ENCODE measurements at places on chromosomes 1 and 21.

DNA sequence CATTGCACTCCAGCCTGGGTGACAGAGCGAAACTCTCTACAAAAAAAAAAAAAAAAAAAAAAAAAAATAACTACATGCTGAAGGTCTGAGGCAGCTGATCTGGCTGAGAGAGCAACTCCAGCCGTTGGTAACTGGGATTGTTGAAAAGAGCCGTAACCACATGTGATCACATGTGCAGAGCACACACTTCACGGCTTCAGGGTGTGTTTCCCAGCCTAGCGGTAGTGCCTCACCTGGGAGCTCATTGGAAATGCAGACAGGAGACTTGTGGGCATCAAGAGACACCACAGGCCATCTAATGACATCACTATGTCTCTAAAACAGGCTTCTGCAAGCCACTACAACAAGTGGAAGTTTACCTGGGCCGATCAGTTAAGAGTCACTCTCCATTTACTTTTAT, 11.8 kb upstream of the OTUD7B start:
- no peak for DNase-seq

- no peak for DNase-seq
Measured at GRCh38 chr1:220339581-220339980, 67.3 kb upstream of the RAB3GAP2 start.

- DNase-seq, result no peak
Measured at GRCh38 chr1:182376936-182377574, 14.5 kb downstream of the GLUL start.

- no peak for DNase-seq
Measured at GRCh38 chr21:39666026-39666425, 53.3 kb downstream of the B3GALT5 start.

- no peak for DNase-seq
Measured at GRCh38 chr1:204924013-204924759, 53.5 kb downstream of the NFASC start.

DNA sequence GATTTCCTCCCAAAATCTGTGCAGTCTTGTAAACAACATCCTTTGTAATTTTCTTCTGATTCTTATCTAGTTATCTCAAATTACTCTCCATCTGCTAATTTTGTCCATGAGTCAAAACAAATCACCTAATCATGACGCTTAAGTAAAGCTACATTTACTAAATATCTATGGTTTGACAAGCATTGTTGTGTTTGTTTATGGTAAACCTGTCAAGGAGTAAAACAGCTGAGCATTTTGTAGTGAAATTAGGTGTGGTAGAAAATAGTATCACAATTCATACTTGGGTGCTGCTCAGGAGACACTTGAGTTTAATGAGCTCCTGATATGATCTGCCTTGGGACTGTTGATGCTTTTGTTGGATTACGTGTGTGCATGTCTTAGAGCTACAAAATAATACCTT, 11.6 kb downstream of the TIPRL start:
- no peak for DNase-seq

DNA sequence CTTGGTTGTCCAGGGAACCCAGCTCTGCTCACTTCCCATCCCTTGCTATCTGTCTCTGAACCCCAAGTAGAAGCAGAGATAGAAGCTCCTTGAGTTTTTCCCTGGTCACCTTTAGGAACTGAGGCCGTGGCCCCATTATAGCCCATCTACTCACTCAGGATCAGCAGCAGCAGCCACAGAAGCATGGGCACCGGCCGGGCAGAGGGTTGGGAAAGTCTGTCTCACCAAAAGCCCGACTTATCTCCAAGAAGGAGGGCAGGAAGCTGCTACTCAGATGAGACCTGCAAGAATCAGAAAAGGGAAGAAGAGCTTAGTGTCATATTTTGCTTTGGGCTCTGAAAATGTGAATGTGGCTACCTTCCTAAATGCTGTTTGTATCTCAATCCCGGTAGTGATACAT, 264 bp downstream of the FCRL3 start:
- DNase-seq, result no peak

- no peak for DNase-seq
Measured at GRCh38 chr1:197912739-197913494, 4.3 kb upstream of the LHX9 start.

DNA sequence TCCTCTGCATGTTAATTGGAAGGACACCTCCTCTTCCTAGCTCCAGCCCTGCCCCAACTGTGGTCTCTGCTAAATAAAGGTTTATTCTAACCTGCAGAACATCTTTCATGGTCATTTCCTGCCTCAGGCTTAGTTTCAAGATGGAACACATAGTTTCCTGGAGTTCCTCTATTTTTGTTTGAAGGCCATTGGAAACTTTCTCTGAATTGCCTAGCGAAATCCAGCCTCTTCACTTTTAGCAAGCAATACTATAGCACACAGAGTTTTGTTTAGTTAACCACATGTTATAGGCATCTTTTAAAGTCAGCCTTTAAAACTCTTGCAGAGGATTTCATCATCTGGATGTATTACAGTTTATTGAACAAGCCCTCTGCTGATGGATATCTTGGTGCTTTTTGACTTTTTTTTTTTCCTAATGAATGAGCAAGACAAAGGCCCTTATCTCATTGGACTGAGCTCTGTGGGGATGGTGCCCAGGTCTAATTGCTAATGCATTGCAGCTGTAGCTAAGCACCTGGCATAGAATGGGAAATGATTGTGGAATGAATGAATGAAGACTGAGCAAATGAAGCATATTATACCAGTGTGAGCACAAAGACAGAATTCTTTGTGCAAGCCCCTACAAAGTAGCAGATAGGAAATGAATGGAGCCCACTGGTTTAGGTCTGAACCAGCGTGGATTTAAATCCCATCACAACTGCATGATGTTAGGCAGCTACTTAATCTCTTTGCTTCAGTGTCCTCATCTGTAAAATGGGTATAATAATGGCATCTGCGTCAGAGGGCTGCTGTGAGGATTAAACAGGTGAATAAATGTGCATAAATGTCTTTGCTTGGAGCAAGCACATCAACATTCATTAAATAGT, 641 bp upstream of the CFAP107 start:
- DNase-seq, result peak; percentile 6

GRCh38 chr1:99756598-99756997, 9.8 kb downstream of the FRRS1 start:
- DNase-seq, result no peak

GRCh38 chr1:91630803-91631202, 130.2 kb downstream of the CDC7 start:
- no peak for DNase-seq

DNA sequence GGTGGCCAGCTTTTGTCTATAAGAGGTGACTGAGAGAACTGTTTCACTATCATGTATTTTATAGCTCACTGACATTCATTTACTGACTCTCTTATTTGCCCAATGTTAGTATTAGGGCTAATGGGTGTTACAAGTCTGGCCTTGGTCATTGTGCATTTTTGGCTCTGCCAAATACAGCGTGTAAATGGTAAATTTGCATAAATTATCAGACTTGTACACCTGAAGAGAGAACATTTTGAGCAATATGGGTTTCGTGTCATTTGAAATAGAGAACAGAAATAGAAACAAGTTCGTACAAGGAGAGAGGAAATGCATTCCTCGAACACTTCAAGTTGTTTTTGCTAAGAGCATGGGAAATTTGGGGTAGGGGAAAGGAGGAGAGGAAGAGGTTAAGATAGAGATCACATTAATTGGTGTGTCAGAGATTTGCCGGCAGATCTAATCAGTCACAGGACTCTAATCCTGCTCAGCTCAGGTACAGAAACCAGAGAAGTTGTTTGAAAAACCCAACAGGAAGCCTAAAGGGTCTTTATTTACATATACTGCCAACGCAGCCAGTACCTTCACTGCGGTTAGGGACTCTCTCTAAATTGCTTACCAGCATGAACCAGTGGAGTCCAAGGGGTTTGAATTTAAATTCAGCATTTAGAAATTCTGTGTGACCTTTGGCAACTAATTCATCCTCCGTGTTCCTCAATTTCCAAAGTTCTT, 261.5 kb downstream of the GPATCH2 start:
- no peak for DNase-seq

DNA sequence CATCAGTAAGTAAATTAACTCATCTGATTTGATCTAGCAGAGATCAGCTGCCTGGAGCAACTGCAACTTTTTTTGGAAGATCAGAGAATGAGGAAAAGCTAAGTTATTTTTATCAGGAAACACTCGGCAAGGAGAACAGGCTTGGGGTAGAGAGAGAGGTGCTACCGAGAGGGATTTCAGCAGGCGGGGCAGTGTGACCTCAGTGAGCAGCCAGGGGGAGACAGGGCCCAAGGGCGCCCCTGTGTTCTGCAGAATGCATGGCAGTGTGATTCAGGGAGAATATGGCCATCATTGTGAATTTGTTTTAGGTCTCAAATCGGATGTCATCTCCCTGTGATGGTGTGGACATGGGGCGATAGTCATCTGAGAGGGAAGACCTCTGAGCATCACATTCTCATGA, 484.1 kb upstream of the VAMP3 start:
- no peak for DNase-seq

- no peak for DNase-seq
Measured at GRCh38 chr1:68204977-68205630, 27.2 kb downstream of the WLS start.

GRCh38 chr1:153696741-153697140, 18.3 kb downstream of the NPR1 start:
- no peak for DNase-seq

- DNase-seq, result peak; percentile 79
Measured at GRCh38 chr1:7948960-7949359, 8.3 kb upstream of the TNFRSF9 start.

GRCh38 chr1:110130989-110131388, 18.7 kb downstream of the UBL4B start:
- no peak for DNase-seq

DNA sequence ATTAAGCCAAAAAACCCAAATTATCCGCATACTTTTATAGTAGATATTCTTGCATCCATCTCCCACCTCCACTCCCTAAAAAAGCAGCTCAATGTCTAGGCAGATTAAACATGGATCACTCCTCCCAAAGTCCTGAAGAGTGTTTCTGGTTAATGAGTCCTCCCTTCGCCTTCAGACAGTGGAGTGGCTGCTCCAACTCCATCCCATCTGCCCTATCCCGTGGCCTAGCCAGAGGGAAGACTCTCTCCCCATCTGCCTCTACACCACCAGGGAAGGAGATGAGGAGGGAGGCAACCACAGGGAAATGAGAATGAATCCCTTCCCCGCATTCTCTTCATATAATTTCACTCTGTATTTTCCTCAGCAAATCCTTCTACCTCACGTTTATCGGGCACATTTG, 103.8 kb downstream of the SLC45A1 start:
- DNase-seq, result no peak

GRCh38 chr1:150808121-150808520, at the start of gene CTSK:
Gene CTSK, minus strand, starts transcription at chr1:150808260. Its CDS starts 1,455 bp downstream, at chr1:150806805.
- DNase-seq, result no peak

GRCh38 chr1:43963890-43964289, 5.9 kb upstream of the DPH2 start:
- no peak for DNase-seq

- DNase-seq, result no peak
Measured at GRCh38 chr1:30126848-30127247, 596.5 kb downstream of the MATN1 start.

- DNase-seq, result no peak
Measured at GRCh38 chr1:168696125-168696760, 32.8 kb downstream of the DPT start.

DNA sequence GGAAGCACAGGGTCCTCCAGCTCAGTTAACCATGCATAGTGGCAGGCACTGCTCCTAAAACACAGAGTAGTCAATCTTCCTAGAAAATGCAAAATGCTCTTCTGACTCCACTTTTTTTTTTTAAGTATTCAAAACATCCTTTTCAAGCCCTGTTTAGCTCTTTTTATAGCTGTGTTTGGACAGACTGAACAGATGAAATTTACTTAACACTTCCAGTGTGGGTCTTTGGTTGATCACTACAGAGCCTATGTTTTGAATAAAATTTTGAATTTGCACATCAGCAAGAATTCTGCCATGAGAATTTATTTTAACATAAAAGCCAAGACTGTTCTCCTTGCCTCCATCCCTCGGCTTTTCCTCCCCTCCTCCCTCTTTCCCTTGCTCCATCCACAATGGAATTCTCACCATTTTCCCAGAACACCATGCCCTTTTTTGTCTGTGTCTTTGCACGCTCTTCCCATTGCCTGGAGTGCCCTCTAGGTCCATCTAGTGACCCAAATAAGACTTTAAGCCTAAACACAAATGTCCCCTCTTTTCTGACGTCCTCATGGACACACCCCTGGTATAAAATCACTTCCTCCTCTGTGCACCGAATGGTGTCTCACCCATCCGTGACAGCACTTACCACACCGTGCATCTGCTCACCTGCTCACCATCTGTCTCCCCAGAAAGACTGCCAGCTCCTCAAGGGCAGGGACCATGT, 24.0 kb upstream of the CPT2 start:
- DNase-seq, result no peak

DNA sequence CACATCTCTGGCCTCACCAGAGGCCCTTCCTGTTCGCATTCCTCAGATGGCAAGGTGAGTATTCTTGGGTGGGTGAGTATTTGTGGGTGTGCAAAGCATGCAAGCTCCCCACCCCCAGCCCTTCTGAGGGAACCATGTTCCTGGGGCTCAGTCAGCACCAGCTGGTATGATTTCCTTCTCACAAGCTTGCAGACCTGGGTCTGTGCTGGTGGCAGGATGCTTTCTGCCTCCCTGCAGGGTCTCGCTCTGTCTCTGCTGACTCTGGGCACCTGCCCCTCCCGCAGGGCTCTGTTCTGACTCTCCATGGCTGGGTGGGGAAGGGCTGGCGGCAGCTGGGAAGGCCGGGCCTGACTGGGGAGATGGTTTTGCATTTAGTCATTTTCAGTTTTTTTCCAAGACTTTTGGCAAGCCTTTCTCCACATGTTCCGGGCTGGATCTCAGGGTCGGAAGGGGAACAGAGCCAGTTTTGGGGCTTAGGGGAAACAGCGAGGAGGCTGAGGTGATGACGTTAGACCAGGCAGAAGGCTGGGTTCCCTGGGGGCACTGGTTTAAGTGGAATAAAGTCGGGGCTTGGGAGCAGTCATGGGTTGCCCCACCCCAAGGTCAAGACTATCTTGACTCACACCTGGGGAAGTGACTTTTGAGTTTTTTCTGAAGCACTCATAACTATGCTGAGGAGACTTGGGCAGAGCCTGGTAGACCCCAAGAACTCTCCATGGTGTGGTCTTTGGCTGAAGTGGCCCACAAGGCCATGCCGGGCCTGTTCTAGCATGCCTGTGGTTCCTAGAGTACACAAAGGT, 6.2 kb downstream of the RASSF5 start:
- peak; percentile 80 for DNase-seq

- DNase-seq, result no peak
Measured at GRCh38 chr1:226475142-226475511, 67.2 kb upstream of the PARP1 start.

DNA sequence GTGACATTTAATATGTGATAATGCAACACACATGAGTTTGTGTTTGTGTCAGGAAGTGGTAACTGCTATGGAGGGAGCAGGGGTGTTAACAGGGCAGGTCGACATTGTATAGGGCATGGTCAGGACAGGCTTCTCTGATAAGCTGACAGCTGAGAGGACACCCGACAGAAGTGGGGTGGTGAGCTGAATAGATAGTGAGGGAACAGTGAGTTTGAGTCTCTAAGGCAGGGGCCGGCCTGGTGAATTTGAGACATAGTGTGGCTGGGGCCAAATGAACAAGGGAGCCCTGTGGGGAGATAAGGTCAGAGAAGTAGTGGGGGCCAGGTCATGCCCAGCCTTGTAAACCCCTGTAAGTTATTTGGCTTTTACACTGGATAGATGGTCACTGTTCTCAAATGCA, 217.4 kb upstream of the KIAA0040 start:
- DNase-seq, result no peak

GRCh38 chr1:78722947-78723346, 73.3 kb downstream of the IFI44 start:
- DNase-seq, result peak; percentile 93

GRCh38 chr1:201645956-201646355, 107.0 kb downstream of the NAV1 start:
- DNase-seq, result no peak
